ENCODE measurements at places on chromosomes 11 and 22. TPM values are rescaled to one million over a fixed set of nuclear protein-coding genes. Genes with fewer than 3 reads are reported as not detected.

The BLID gene
- total RNA-seq, result 0.34 TPM

The ACRV1 gene
- not detected for total RNA-seq

The PLEKHA7 gene
- 0.16 TPM for total RNA-seq

The PKDREJ gene
- not detected for total RNA-seq

The RIBC2 gene
- total RNA-seq, result 0.87 TPM

The BATF2 gene
- 0.19 TPM for total RNA-seq

The BAIAP2L2 gene
- 7.1 TPM for total RNA-seq

The MS4A4E gene
- not detected for total RNA-seq

The GRAP2 gene
- total RNA-seq, result not detected

The SYT13 gene
- not detected for total RNA-seq

The TMEM25 gene
- total RNA-seq, result 26.8 TPM

The DYNC2H1 gene
- total RNA-seq, result 13.9 TPM

The OTOG gene
- not detected for total RNA-seq

The SYCE3 gene
- total RNA-seq, result not detected

The DDIAS gene
- total RNA-seq, result 4.7 TPM

The NPAS4 gene
- not detected for total RNA-seq

The KRTAP5-10 gene
- total RNA-seq, result not detected

The BDNF gene
- total RNA-seq, result 0.08 TPM

The SULT4A1 gene
- 0.08 TPM for total RNA-seq

The LARGE2 gene
- 75.3 TPM for total RNA-seq

The COMT gene
- 269 TPM for total RNA-seq

The RGL4 gene
- not detected for total RNA-seq
